Immature natural killer cell (primary cell): ENCODE measurements at places on chromosomes 1 and 21.

DNA sequence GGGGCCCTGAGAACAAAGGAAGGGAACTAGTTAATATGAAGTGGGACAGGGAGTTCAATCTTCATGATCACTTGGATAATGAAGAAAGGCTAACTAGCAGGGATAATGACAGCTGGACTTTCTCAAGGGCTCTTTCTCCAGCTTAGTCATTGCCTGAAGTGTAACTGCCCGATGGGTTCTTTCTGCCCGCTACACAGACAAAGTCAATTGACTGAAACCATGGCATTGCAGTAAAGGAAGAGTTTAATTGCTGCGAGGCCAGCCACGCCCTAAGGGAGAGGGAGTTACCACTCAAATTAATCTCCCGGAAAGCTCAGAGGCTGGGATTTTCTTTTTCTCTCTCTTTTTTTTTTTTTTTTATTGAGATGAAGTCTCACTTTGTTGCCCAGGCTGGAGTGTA is 16.6 kb upstream of the SLC2A5 start:
- no peak for DNase-seq

DNA sequence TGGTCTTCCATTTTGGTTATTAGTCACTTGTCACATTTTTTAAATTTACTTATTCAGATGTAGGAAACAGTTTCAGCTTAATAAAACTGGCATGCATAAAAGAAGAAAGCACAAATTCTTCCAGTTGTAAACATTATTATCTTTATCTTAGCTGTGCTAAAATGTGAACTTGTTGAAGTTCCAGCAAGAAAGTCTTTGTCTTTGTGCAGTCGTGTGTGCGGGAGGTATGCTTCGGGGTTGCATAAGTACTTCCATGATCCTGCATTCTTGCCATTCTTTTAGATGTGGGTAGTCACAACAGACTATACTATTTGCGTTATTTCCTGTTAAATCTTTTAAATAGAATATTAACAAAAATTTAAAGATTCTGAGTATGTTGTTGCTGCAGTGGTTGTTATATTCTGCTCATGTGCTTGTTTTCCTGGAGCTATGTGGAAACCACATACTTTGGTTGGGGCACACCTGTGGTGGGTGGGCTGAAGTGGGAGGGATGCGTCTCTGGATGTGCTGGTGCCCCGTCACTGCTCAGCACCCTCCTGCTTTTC is 49.9 kb downstream of the CBS start:
- DNase-seq = no peak

GRCh38 chr1:53454019-53454418 is 5.2 kb upstream of the DMRTB1 start:
- DNase-seq = no peak

DNA sequence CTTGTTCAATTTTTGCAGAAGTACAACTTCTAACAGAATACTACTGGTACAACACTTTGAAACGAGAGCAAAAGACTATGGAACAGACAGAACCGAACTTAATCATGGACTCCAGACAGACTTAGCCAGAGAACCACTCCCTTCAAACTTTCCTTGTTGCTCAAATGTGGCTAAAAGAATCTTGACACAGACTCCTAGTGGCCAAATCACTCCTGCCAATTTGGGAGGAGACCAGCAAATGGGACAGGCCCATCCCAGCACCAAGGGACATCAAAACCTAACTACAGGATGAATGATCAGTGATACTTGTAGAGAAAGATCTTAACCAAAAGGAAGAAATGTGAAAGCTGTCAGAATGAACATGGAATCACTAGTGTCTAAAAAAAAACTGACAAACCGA is 154.0 kb downstream of the MATN1 start:
- DNase-seq = no peak

- DNase-seq = no peak
These were observed 37.0 kb upstream of the POFUT2 start for GRCh38 chr21:45324489-45325205.

DNA sequence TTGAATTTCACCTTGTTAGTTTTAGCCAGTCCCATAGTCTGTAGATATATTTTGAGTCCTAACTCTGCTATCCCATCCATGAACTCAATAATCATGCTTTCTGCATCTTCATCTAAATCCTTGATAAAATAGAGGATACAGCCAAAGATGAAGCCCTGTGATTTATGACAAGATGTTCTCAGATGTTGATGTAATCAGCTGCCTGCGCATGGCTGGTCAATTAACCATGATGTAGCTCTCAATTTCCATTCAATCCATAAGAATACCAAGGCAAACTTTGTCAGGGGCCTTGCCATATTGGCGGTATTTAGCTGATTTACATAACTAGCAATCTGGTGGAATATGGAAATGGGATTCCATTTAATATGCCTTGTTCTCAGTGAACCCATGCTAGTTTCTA is 183.2 kb downstream of the TNR start:
- no peak for DNase-seq
